Aortic smooth muscle cell (primary cell): ENCODE measurements at places on chromosomes 3 and 15. TPM values are rescaled to one million over a fixed set of nuclear protein-coding genes. Genes with fewer than 3 reads are reported as not detected.

Gene RCCD1
- total RNA-seq: 11.9 and 12.6 TPM in 2 replicates

Gene GOLGA6L22
- not detected in 2 replicates for total RNA-seq

Gene NAA80
- 2.7 and 2.8 TPM in 2 replicates for total RNA-seq

Gene SRGAP3
- 3.5 and 5.2 TPM in 2 replicates for total RNA-seq

Gene IDH2
- 40.4 and 50.1 TPM in 2 replicates for total RNA-seq

Gene FBXO45
- total RNA-seq: 7.1 and 8.7 TPM in 2 replicates

Gene ADGRG7
- 52.7 TPM in 1 of 2 replicates, not detected in the other for total RNA-seq

Gene C3orf85
- not detected in 2 replicates for total RNA-seq

Gene VILL
- total RNA-seq: 5.8 and 6.7 TPM in 2 replicates

Gene SYNPR
- not detected in 2 replicates for total RNA-seq

Gene GOLGA8S
- total RNA-seq: under 0.01 and 0.06 TPM in 2 replicates

Gene MRPL3
- 88.3 and 96.3 TPM in 2 replicates for total RNA-seq
